ENCODE measurements at places on chromosomes 2 and 18. TPM values are rescaled to one million over a fixed set of nuclear protein-coding genes. Genes with fewer than 3 reads are reported as not detected.

Gene FASTKD1
- total RNA-seq = 37.3 TPM

Gene DHRS9
- total RNA-seq = not detected

Gene FBXO36
- 3.3 TPM for total RNA-seq

Gene MEP1B
- not detected for total RNA-seq

Gene PARD6G
- total RNA-seq = 8.8 TPM

Gene GALNT5
- total RNA-seq = not detected

Gene DES
- total RNA-seq = 30.0 TPM

Gene TEX44
- total RNA-seq = not detected

Gene LRRTM4
- 0.36 TPM for total RNA-seq

Gene REG1B
- total RNA-seq = not detected

Gene PPM1G
- 185 TPM for total RNA-seq

Gene CABLES1
- total RNA-seq = 7.1 TPM

Gene MC4R
- 3.9 TPM for total RNA-seq

Gene PARD3B
- 3.7 TPM for total RNA-seq

Gene ARHGAP15
- total RNA-seq = not detected

Gene CAPN13
- not detected for total RNA-seq

Gene CDKL4
- 0.10 TPM for total RNA-seq

Gene CIB4
- not detected for total RNA-seq

Gene TBR1
- not detected for total RNA-seq

Gene FOXD4L1
- not detected for total RNA-seq

Gene LYG1
- total RNA-seq = not detected

Gene FZD7
- total RNA-seq = 10.8 TPM

Gene ADD2
- total RNA-seq = 50.5 TPM
